Frontal cortex (tissue), 4 donors: ENCODE measurements at places on chromosomes 7 and 10.

- DNase-seq: no peak
These were observed 27.2 kb downstream of the CHST15 start for GRCh38 chr10:124066126-124066700.

DNA sequence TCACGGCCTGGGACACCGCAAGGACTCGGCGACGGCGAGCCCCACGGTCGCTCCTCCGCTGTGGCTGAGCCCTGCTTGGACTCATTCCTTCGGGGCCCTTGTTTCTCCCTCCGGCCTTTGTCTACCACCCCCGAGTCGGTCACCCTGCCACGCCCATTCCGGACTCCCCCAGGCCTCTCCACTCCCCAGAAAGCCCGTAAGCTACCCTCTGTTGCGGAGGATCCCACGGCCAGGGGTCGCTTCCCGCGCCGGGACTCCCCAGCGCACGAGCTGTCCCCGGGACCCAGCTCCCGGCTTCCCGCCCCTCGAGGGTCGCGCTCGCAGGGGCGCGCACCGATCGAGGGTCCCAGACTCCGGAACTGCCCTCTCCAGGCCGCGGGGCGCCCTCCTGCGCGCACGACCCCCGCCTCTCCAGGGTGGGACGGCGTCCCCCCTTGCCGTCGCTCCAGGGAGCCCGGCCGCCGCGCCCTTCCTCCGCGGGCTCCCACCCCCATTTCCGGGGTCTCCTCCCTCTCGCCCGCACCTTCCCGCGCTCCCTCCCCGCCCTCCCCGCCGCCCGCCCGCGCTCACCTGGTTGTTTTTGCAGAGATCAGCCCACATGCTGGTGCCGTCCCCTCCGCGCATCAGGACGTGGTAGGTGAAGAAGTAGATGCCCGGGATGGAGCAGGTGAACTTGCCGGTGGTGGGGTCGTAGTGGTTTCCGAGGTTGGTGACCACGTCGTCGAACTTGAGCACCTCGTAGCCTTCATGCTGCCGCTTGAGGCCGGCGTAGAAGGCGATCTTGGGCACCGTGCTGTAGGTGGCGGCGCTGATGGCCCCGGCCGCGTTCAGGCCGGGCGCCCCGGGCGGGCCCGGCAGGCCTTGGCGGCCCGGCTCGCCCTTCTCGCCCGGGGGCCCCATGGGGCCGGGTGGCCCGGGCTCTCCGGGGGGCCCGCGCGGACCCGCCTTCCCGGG is 1.5 kb downstream of the C1QL3 start:
- DNase-seq: no peak

DNA sequence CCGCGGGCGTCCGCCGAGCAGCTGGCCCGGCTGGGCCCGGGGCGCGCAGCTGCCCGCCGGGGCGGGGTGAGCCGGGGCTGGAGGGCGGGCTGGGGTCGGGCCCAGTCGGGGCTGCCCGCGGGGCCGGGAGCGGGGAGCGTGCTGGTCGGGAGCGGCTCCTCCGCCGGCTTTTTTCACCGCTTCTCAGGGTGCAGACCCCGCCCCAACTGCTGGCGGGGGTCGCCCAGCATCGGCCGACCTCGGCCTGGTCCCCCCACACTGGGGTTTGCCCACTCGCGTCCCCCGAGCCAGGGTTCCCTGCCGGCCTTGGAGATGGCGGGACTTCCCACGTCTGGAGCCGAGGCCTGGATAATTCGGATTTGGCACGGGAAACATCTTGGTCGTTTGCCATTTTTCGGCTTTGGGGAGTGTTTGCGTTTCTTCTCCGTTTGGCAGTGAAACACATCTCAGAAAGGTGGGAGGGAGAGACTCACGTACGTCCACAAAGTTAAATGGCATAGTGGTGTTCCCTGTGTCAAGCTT is 432 bp downstream of the TMEM248 start:
- DNase-seq: peak; percentile 51

DNA sequence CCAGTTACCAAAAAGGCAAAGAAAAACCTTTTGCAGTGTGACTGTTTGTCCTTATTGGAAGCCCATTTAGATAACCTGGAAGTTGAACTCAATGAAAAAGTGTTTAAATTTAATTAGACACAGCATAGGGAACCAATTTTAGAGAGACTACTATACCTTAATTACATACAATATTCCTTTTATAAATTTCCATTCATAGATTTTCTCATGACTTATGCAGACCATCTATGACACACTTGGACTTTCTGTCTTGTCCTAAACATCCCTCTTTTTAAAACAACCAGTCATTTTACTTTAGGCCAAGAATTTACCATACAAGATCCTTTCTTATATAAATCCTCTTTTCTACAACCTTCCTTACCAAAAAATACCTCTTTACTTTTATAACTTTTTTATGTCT is 61.6 kb downstream of the MTURN start:
- DNase-seq: no peak

- no peak for DNase-seq
These were observed 315.8 kb upstream of the PHF14 start for GRCh38 chr7:10657837-10658236.

DNA sequence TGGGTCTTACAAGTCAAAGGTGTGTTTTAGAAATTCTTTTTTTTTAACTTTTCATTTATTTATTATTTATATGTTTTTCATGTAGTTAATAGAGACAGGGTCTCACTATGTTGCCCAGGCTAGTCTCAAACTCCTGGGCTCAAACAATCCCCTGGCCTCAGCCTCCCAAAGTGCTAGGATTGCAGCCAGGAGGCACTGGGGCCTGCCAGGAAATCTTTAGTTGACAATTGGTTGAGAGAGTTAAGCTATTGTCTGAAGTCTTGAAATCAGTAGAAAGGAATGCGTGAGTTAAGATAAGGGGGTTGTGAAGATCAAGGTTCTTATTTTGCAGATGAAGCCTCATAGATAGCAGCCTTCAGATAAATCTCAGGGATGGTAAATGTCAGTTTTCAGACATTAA is 245.4 kb upstream of the GALNT17 start:
- DNase-seq: no peak

- DNase-seq: no peak
These were observed 26.9 kb downstream of the BLVRA start for GRCh38 chr7:43785420-43785819.

- no peak for DNase-seq
These were observed 377.2 kb downstream of the PARD3 start for GRCh38 chr10:34437906-34438305.

GRCh38 chr10:51029172-51029641 is 45.1 kb upstream of the PRKG1 start:
- no peak for DNase-seq

DNA sequence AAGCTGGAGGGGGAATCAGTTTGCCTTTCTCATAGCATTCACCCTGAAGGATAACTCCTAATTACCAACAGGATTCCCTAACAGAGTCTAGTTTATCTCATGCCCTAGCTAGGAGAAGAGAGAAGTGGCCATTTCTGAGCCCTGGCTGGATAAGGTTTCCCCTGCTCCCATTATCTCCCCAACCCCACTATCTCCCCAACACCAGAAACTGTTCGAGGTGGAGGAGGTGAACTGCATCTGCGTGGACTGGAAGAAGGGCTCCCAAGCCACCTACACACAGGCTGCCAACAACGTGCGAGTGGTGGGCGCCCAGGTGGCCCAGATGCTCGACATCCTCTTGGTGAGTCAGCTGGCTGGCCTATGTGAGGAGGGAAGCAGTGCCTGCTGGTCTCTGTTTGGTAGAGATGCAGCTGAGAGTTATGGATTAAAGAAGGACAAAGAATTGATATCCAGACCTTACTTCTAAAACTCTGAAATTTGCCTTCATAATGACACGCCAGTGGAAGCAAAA is 3.8 kb downstream of the PNLIPRP1 start:
- DNase-seq: no peak

DNA sequence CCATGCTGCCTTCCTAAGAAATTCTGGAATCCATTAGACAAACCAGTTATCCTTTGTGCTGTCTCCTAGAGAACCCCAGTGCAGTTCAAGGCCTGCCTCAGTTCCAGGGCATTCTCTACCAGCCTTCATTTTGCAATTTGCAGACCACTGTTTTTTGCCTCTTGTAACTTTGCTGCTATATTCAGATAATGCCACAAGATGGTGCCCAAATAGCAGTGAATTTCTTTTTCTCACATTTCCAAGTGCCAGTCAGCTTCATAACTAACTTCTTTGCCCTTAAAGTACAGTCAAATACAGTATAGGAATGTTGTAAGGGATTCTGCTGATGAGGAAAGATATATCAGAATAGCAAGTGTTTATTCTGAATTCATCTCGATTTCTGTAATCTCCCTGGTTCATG is 25.2 kb downstream of the LOXL4 start:
- DNase-seq: no peak

DNA sequence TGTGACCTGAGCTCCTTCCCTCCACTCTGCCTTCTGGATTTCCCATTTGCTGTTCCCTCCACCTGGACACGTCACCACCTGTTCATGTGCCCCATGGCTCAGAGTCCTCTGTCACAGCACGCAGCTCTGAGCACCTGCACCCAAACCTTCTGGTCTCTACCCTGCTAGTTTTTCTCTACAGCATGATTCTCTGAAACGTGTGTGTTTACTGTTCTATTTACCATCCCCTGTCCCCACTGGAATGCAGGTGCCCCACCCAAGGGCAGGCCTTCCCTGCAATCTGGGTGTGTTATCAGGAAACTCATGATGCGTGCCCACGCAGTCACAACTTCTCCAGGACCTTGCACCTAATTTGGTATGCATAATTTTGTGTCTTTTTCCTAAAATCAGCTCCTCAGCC is 284.4 kb upstream of the IGFBP3 start:
- DNase-seq: no peak

GRCh38 chr7:88140947-88141346 is 78.9 kb downstream of the SRI start:
- no peak for DNase-seq

DNA sequence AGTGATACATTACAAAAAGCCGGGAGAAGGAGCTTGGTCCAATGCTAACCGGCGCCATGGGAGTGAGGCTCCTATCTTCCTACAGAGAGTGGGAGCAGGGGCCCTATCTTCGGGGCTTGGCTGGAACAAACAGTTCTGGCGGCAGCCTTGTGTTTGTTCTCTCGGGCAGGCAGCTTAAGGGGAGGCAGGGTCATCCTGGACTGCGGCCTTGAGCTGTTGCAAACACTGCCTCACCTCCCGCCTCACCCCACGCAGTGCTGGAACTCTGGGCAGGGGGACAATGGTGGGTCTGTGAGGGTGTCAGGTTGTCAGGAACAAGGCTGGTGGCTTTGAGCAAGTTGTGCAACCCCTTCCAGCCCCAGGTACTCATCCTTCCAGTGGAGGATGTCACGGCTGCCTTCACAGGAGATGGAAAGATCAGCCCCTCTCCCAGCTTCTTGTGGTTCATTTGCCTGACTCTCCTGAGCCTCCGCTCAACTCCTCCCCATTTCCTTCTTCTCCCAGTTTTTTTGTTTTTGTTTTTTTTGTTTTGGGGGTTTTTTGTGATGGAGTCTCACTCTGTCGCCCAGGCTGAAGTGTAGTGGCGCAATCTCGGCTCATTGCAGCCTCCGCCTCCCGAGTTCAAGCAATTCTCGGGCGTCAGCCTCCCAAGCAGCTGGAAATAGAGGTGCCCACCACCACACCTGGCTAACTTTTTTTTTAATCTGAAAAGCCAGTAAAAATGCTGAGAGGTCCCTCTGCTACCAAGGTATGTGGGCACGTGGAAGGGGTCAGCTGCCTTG is 57.4 kb downstream of the SPOCK2 start:
- no peak for DNase-seq

DNA sequence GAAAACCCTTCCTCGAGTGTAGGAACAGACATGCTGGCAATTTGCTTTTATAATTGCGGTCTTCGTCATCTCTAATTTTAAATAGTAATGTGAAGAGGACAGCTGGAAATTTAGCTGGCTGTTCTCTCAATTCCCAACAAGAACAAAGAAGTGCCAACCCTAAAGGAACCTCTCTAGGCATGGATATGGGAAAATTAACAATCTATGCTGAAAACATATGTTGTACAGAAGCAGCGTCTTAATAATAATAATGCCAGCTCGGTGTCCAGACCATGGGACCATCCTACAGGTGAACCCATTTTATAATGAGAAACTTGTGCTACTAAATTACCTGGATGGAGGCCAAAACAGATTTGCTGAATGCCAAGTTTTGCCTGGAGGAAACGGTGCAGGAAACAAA is 641.4 kb upstream of the MGMT start:
- no peak for DNase-seq

- DNase-seq: no peak
These were observed 165.5 kb upstream of the STK17A start for GRCh38 chr7:43417455-43417854.

DNA sequence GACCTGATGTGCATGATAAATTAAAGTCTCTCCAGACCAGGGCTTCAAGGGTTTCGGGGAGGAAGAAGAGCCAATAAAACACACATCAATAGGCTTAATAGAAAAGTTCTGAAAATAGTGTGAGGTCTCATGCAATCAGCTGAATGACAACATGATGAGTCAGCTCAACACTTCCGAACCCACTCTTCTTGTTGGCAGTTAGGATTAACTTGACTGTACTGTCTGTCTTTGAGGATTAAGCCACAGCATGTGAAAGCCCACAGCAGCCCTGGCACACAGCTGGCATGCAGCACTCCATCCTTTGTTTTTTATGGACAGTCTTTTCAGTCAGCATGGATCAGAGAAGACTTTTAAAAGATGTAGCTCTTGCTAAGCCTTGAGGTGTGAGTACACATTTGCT is 526.9 kb upstream of the VSTM2A start:
- no peak for DNase-seq

- DNase-seq: no peak
These were observed 132.5 kb downstream of the SLIT1 start for GRCh38 chr10:97053276-97053675.

GRCh38 chr10:21523557-21524008 is 1.9 kb downstream of the SKIDA1 start:
- DNase-seq: no peak

DNA sequence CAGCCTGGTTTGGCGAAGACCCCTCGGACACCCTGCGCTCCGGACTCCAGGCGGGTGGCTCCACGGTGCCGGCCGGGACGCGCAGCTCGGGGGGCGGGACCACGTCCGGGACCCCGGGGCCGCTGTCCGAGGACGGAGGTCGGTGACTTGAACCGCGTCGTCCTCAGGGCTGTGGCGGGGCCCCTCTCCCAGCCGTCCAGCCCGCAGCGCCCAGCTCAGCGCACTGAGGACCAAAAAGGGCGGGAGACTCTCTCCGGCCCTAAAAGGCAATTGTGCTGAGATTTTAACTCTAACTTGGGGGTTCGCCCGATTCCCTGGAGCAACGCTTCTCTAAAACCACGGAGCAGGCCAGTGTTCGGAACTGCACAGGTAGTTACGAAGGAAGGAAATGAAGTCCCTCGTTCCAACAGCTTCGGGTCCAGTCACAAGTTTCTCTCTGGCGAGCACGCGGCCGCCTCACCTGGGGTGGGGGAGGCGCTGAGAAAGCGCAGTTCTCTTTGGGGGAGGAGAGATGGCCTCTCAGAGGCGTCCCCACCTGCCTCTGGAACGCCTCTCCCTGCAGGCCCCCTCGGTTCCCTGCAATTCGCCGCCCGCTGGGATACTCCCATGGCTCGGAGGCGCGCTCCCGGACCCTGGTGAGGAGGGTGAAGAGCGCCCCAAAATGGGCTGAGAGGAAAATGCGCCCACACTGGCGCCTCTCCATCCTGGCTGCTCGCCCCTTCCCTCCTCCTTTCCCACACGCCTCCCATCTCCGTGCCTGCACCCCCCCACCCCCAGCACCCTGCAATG is 352.7 kb downstream of the DNAJB6 start:
- DNase-seq: no peak

- DNase-seq: no peak
These were observed 97.0 kb downstream of the NPSR1 start for GRCh38 chr7:34755008-34755407.

- DNase-seq: no peak
These were observed 216.0 kb downstream of the GPAM start for GRCh38 chr10:111967547-111967946.

- DNase-seq: no peak
These were observed 149.0 kb upstream of the TMEM106B start for GRCh38 chr7:12062062-12062461.
